Cortex of kidney (tissue), 1 donor: ENCODE measurements at places on chromosomes 6 and 20.

DNA sequence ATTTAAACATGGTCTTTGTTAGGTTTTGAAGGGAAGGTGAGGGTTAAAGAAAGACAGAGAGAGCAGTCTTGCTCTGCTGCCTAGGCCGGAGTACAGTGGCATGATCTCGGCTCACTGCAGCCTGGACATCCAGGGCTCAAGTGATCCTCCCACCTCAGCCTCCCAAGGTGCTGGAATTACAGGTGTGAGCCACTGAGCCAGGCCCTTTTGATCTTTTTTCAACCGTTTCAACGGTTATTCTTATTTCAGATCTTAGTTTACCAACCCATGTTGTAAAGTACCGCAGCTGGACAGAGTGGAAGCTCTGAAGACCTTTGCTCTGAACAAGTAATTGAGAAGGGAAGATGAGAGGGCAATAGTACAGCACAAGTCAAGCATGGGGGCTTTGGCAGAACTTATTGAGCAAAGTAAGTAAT is 1.2 kb upstream of the SRPK1 start:
- DNase-seq: no peak

- DNase-seq: no peak
These were observed 8.5 kb downstream of the STAU1 start for GRCh38 chr20:49179368-49180277.

- DNase-seq: no peak
These were observed 526.6 kb upstream of the JARID2 start for GRCh38 chr6:14719270-14719669.

DNA sequence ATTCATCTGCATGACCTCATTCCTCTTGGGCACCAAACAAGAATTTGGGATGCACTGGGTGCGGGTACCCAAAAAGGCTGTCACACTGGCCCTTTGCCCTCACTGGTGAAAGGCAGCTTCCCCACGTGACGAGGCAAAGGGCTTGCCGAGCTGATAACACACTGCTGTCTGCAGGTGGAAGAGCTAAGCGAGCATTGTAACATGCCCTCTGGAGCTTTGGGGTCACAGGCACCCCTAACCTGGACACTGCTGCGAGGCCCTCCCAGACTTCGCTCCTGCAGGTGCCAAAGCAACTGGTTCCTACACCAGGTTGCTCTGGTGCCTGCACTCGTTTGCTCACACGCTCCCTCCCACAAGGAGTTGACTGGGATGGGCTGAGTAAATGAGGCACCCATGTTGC is 1595.7 kb downstream of the HACE1 start:
- DNase-seq: no peak

DNA sequence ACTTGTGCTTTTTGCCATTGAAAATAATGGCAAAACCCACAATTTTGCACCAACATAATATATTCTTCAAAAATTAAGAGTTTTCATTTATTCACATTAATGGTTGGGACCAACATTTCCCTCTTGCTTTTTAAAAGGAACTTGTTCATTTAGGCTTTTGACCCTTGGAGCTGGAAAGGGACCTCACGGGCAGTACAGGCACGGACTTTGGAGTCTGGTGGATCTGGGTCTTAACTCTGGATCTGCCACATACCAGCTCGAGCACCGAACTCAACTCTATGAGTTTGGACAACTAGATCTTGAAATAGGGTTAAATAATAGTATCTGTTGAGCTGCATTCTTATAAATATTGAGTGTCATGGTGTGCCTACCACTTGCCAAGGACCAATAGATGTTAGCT is 37.2 kb downstream of the AFDN start:
- DNase-seq: no peak

DNA sequence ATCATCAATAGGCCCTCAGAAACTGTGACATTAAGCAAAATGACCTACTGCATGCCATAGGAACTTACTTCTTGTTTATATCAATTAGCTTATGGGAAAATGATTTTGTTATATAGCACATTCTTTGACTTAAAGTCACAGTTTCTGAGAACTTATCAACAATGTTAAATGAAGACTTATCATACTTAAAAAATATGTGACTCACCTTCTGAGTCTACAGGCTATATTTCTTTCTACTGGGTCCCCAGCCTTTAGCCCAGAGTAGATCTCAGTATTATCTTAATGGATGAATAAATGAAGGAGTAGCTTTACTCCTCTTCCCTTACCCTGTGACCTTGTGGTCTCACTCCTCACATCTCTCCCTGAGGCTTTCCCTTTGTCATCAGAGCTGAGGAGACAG is 180.2 kb downstream of the MAFB start:
- no peak for DNase-seq

- no peak for DNase-seq
These were observed 2.0 kb downstream of the PDE10A start for GRCh38 chr6:165660857-165661663.

GRCh38 chr6:1821164-1821512 is 211.4 kb downstream of the FOXC1 start:
- DNase-seq: no peak

GRCh38 chr6:144782634-144783033 is 497.5 kb downstream of the UTRN start:
- DNase-seq: no peak

DNA sequence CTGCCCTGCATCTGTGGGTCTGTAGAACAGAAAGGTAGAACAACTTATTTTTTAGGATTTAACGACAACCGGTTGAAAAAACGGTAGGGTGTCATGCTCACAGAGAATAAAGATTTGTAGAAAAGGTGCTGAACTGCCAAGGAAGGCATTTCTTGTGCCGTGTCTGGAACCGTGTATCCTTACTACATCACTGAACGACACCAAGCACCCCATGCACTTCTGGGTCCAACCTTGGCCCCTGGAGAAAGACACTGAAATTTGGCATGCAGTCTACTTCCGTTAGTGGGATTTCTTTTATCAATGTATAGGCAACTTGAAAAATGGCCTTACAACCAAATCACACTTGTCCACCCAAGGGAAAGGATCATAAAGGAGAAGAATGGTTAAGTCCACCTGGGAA is 145.5 kb downstream of the ZMYND8 start:
- DNase-seq: no peak

GRCh38 chr20:38180781-38181180 is 15.7 kb upstream of the TGM2 start:
- no peak for DNase-seq

GRCh38 chr6:69098910-69099309 is 463.8 kb downstream of the ADGRB3 start:
- no peak for DNase-seq

DNA sequence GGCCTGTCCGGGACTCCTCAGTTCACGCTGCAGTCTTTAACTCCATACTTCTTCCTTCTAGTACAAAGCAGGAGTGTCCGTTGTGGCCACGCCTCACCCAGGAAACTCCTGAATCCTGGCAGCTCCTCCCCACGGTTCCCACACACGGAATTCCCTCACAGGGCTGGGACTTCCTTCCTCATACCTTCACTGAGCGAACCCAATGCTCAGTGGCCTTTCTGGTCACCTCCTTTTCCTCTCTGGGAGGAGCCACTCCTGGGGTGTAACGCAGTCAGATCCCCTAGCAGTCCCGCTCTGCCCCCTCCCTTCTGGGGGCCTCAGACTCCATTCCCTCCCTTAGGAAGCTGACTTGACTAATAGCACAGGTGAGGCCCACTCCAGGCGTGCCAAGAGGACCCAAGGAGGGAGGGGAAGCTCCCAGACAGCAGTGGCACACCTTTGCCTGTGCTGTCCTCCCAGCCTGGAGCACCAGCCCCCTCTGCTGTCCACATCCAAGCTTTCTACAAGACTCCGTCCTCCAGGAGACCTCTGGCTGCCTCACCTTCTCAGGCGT is at the start of gene SLC52A3:
TSS of gene SLC52A3 (minus strand) at position 75 of the 553 bp plus-strand sequence. CDS start 2,726 bp downstream, outside the sequence.
- DNase-seq: no peak

DNA sequence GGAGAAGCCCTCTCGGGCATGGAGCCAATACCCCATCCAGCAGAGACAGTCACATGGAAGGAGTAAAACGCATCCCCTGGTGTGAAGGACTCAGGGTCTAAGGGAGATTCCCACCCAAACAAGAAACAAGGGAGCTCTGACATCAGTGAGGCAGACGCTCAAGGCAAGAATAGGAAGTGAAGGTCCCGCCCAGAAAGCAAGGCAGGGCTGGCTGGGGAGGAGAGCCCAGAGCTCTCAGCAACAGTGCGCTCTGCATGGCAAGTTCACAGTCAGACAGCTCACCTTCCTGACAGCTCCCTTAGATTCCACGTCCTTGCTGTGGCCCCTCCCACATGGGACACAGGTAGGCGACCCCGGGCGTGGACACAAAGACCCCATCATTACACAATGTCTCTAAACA is 85.6 kb downstream of the TTLL2 start:
- DNase-seq: no peak

DNA sequence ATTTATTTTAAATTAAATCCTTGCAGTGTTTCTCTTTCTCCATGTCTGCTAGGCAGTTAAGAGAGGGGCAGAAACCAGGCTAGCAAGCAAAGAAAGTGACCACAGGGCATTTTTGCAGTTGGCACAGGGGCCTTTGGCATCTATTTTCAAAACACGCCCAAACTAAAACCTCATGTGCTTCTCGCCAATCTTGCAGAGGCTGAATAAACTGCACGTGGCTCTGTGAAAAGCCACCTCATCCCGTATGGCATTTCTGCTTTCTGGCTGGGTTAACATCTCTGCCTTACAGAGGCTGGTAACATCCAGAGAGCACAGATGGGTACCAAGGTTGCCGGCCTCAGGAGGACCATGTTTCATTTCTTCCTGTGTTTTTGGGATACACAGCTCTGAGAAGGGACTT is 54.6 kb downstream of the GJA10 start:
- no peak for DNase-seq

- no peak for DNase-seq
These were observed 302.4 kb upstream of the POU3F2 start for GRCh38 chr6:98532004-98532403.

GRCh38 chr6:149484733-149485700 is at the start of gene ZC3H12D:
ZC3H12D (minus strand) TSS chr6:149485014; CDS start chr6:149474543, 10,471 bp downstream.
- DNase-seq: no peak

GRCh38 chr6:108760126-108761050 is 87.8 kb upstream of the ARMC2 start:
- DNase-seq: no peak

- DNase-seq: no peak
These were observed 12.5 kb upstream of the HLA-DRA start for GRCh38 chr6:32427218-32427617.

DNA sequence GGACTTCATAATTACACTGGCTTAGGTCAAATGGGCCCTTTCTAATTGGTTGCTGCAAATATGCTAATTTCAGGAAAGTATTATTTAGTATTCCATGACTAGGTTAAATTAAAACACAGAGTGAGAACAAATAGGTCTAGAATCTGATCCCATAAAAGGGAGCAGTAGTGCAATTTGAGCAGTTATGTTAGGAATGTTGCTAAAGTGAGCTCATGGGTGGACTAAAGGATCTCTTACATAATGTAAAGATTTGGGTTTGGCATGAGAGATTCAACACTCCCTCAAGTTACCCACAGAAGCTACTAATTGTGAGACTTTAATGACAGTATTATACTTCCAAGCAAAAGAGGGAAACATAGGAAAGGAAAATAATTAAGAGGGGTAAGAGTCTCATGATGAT is 109.1 kb downstream of the C6orf58 start:
- no peak for DNase-seq

DNA sequence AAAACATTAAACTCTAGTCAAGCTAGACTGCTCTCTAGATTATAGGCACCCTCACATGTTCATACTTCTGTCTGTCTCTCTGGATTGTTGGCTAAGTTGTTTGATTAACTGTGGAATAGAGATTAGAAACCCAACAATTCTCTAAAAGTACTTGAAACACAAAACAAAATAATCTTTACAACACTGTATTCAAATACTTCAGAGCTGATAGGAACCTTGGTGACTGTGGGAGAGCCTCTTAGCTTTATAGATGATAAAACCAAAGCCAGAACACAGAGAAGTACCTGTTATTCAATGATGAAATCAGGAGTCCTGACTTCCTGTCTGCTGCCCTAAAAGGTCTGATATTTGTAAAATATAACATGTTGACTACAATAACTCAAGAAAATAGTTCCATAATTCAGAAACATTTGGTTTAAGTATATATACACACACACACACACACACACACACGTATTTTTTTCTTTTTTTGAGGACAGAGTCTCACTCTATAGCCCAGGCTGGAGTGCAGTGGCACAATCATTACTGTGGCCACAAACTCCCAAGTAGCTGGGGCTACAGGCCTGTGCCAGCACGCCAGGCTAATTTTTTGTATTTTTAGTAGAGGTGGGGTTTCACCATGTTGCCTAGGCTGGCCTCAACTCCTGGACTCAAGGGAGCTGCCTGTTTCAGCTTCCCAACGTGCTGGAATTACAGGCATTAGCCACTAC is 222.0 kb downstream of the FUT9 start:
- no peak for DNase-seq
